SW480 (cell line): ENCODE measurements at places on chromosomes 6 and 20.

DNA sequence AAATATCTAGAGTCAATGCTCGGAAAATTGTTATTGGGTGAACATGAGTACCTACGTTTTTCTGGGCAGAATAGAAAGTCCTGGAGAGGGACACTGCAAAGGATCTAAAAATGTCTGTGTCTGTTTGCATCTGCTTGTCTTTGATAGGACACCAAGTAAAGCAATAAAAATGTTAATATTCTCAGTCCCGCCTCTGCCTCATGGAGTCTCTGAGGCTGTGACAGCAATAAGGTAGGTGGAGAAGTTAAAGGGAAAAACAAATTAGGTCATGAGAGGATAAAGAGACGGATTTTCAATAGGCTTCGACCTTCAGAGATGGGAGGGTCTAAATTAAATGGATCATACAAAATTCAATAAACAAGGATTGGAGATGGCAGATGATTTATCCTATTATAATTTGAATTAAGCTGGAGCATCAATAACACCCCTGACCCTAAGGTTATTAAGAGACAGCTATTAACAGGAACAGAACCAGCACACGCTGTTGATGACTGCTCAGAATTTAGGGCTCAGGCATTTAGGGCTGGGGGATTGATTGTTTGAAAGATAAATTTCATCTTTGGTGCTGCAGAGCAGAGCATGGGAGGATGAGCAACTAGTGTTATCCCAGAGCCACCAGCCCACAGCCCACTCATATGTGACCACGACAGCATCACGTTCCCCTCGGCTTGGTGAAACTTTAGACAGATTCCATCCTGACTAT lies 620.3 kb upstream of the CDH4 start:
- no peak for DNase-seq

DNA sequence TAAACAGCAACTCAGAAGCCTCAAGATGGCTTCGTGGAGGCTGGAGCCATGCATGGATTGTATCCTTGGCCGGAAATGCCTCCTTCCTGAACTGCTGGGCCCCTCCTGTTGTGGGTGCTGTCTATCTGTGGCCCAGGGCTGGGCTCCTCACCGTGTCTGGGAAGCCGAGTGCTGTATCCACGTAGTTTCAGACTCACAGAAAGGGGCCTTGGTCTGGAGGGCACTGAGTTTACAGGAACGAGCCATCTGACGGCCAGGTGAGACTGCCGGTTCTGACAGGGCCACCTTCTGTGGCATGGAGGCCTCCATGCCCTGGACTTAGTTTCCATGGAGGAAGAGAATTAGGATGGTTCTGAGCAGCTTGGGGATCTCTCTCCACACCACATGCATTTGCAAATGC lies 142.2 kb downstream of the ERMARD start:
- DNase-seq: no peak

- peak; percentile 1 for DNase-seq
Observed at GRCh38 chr6:132063738-132064137, 112.6 kb upstream of the CCN2 start.

GRCh38 chr20:20251317-20251716 lies 116.6 kb upstream of the INSM1 start:
- DNase-seq: no peak
